ENCODE measurements at places on chromosomes 12 and 14.

- no peak for DNase-seq
Measured at GRCh38 chr12:71045781-71046180, 112.0 kb downstream of the TSPAN8 start.

DNA sequence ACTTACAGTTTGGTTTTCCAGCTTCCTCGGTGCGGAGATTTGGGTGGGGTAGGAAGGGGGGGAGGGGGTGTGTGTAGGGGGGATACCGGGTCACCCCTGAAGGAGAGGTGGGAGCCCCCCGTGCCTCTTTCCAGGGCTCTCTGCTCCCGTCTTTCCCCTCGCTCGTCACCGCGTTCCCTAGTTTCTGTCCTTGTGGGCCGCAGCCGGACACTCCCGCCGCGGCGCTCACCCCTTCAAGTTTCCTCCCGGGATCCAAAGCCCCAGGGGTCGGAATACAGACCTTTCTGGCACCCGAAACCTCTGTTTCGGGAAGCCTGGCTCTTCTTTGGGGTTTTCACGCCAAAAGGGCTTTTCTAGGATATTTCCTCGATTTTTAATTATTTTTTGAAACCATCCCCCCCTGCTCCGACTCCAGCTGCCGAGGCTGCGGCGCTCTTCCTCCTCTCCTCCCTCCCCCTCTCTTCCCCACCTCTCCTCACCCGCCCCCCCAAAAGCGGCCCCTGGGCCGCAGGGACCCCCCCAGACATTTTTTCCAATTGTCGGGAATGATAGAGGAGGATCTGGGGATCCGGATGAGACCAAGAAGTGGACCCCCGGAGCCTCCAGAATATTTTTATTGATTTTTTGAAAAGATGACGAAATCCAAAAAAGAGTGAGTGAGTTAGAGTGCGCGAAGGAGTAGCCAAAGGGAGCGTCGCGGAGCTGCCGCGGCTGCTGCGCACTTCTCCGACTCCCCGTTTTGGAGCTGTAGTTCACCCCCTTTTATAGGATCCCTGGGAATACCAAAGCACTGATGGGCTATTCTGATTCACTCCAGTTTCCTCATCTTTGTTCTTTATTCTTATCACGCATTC, 1.7 kb downstream of the CCND2 start:
- DNase-seq, result no peak

GRCh38 chr12:33653362-33653761, 213.7 kb upstream of the SYT10 start:
- no peak for DNase-seq

GRCh38 chr14:59630288-59630963, 53.8 kb upstream of the CCDC175 start:
- DNase-seq, result no peak

- DNase-seq, result no peak
Measured at GRCh38 chr12:95202691-95203486, 14.4 kb downstream of the FGD6 start.

GRCh38 chr12:795305-795704, 42.9 kb downstream of the WNK1 start:
- DNase-seq, result no peak

GRCh38 chr12:109440851-109441490, 36.1 kb downstream of the KCTD10 start:
- no peak for DNase-seq

DNA sequence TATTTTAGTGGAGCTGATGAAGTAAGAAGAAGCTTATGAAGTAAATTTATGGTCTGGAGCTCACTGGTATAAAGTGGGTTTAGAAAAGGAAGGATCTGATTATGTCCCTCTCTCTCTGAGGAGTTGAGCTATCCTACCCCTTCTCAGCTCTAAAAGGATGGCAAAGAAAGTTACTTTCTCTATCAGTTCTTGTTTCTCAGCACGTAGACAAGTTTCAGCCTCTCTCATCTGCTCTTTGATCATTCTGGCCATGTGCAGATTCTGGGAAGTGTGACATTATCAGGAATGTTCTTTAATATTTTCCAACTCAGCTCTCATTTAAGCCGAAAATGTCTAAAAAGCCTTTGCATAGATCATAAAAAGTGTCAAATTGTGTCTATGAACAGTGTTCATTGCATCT, 5.8 kb upstream of the EGLN3 start:
- DNase-seq, result no peak

GRCh38 chr12:75893765-75894164, 137.8 kb downstream of the PHLDA1 start:
- DNase-seq, result no peak

GRCh38 chr12:22333186-22333712, 1.3 kb downstream of the ST8SIA1 start:
- no peak for DNase-seq

DNA sequence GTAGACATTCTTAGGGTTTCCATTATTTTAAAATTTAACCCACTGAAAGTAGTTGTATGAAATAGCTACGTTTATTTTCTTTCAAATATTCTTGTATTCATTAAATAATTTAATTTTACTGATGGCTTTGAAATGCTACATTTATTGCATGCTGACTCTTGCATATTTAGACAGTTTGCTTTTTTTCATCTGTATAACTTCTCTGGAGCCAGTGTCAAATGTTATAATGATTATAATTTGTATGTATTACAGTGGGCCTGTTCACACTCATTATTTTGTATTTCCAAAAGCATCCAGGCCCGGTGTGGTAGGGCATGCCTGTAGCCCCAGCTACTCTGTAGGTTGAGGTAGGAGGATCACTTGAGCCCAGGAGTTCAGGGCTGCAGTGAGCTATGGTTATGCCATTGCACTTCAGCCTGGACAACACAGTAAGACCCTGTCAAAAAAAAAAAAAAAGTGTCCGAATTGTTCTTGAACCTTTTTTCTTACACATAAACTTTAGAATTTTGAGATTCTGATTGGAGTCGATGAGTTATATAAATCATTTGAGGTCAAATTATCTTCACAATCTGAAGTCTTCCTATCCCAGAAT, 905 bp downstream of the ZNF84 start:
- DNase-seq, result no peak

GRCh38 chr12:7282844-7283243, 21.0 kb upstream of the ACSM4 start:
- DNase-seq, result no peak

DNA sequence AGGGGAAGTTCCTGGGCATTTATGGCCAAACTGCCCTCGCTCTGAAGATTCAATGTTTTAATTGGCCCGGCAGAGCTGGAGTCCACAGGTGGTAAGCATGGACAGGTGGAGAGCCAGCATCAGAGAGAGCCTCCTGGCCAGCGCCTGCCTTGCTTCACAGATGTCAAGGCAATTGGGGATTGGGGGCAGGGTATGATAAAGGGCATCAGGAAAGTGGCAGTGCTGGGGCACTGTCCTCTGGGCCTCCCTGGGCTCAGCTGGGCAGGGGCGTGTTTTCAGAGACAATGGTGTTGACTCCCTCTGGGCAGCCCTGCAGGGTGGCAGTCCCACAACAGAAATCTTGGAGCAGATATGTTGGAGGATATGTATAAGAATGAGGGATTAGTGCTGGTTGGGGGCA, 237.3 kb downstream of the CACNA1C start:
- no peak for DNase-seq

- DNase-seq, result no peak
Measured at GRCh38 chr14:65070471-65070976, 31.8 kb downstream of the MAX start.

DNA sequence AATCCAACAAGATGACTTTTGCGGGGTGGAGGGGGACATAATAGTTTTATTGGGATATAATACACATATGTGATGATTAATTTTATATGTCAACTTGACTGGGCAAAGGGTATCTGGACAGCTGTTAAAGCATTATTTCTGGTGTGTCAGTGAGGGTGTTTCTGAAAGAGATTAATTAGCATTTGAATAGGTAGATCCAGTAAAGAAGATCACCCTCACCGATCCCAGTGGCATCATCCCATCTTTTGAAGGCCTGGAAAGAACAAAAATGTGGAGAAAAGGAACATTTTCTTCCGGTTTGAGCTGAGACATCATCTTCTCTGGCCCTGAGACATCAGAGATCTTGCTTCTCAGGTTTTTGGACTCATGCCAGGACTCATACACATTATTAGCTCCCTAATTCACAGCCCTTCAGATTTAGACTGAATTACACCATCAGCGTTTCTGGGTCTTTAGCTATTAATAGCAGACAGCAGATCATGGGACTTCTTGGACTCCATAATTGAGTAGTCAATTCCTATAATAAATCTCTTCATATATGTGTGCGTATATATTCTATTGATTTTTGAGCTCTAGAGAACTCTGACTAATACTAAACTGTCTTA, 283.6 kb downstream of the PCNX1 start:
- DNase-seq, result no peak

GRCh38 chr14:101948666-101949216, 15.6 kb upstream of the DYNC1H1 start:
- DNase-seq, result no peak

- DNase-seq, result no peak
Measured at GRCh38 chr14:55869397-55870049, 248.7 kb upstream of the PELI2 start.

- DNase-seq, result no peak
Measured at GRCh38 chr12:121214166-121214777, 4.3 kb downstream of the P2RX4 start.

Measured in omental fat pad (tissue), 4 donors.